ENCODE measurements at places on chromosomes 1 and 21.

GRCh38 chr1:223472057-223472456 lies 78.8 kb downstream of the CCDC185 start:
- DNase-seq: no peak

GRCh38 chr1:58006421-58007046 lies 540.0 kb downstream of the OMA1 start:
- no peak for DNase-seq

DNA sequence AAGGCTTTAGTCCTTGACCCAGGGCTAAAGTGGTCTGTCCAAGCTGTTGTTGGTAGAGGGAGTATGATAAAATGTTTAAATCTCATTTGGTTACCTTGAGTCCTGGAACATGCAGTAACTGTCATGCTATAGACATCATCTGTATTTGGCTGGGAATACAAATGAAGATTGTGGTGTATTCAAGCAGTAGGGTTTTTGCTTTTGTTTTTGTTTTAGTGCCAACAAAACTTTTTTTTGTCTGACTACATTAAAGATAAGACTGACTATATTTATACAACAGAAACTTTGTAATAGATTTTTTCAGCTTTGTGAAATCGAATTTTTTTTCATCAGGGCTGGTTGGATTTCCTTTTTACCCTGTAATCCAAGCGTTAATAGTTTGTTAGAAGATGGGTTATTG lies 7.4 kb upstream of the SARS1 start:
- DNase-seq: no peak

- DNase-seq: no peak
Measured at GRCh38 chr1:234987415-234988154, 141.1 kb downstream of the TOMM20 start.

DNA sequence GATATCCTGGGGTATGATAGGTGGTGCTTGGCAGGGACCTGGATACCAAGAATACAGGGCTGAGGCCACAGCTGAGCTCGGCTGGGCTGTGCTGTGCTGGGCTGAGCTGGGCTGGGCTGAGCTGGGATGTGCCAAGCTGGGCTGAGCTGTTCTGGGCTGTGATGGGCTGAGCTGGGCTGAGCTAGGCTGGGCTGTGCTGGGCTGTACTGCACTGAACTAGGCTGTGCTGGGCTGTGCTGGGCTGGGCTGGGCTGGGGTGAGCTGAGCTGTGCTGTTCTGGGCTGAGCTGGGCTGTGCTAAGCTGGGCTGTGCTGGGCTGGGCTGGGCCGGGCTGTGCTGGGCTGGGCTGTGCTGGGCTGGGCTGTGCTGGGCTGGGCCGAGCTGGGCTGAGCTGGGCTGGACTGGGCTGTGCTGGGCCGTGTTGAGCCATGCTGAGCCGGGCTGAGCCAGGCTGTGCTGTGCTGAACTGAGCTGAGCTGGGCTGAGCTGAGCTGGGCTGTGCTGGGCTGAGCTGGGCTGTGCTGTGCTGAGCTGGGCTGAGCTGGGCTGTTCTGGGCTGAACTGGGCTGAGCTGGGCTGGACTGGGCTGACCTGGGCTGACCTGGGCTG lies 94.7 kb upstream of the ACTRT2 start:
- DNase-seq: no peak

DNA sequence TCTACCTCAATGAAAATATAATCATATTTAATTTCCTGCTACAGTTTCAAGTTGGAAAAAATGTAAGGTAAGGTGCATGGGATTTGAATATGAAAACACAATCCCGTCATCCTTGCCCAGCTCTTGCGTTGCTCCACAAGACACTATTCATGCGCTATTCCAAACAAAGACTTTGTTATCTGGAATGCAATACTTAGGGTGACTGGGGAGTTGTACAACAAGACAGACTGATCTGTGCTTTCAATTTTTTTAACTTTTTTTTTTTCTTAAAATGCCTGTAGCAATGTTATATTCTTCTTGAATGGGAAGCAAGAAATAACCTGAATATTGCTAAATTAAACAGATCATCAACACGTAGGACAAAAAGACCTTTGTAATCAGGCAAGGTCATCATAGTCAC lies 1077.2 kb downstream of the TTLL7 start:
- no peak for DNase-seq

- no peak for DNase-seq
Measured at GRCh38 chr1:100382657-100383056, 30.4 kb downstream of the CDC14A start.

GRCh38 chr1:28974432-28974831 lies 60.1 kb downstream of the EPB41 start:
- no peak for DNase-seq

GRCh38 chr1:155002464-155003226 lies at the start of gene ZBTB7B:
TSS of gene ZBTB7B (plus strand) at chr1:155002802. CDS start at chr1:155014661, 11,859 bp downstream.
- DNase-seq: no peak

DNA sequence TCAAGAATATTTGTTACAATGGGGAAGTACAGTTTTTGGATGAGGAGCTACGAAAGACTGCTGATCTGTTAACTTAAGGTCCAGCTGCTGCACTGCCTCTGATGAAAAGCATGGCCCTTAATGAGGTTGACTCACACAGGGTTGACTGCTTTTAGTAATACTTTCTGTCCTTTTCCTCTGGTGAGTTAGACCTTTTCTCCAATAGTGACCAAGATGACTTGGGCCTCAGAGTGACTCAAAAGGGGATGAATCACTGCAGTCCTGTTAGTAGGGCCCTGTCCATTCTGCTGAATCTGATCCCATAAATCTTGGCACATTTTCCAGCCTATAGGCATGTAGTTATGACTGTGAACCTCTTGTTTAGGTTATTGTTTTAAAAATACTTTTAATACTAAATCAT lies 2.7 kb downstream of the DISP1 start:
- DNase-seq: no peak

DNA sequence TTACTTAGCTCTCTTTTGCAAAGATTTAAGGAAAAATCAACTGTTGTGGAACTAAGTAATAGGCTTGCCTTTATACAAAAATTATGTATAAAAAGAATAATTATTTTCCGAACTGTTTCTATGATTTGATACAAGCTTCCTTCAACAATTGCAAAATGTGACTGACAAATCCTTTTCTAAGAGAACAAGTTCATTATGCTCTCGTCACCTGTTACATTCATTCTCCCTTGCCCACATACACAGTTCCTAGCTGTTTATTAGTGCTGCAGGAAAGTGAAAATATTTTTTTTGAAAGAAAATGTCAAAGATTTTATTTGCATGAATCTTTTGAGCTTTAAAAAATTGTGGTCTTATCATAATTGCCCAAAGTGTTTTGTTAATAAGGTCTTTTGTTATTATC lies 466.2 kb downstream of the USP25 start:
- no peak for DNase-seq

DNA sequence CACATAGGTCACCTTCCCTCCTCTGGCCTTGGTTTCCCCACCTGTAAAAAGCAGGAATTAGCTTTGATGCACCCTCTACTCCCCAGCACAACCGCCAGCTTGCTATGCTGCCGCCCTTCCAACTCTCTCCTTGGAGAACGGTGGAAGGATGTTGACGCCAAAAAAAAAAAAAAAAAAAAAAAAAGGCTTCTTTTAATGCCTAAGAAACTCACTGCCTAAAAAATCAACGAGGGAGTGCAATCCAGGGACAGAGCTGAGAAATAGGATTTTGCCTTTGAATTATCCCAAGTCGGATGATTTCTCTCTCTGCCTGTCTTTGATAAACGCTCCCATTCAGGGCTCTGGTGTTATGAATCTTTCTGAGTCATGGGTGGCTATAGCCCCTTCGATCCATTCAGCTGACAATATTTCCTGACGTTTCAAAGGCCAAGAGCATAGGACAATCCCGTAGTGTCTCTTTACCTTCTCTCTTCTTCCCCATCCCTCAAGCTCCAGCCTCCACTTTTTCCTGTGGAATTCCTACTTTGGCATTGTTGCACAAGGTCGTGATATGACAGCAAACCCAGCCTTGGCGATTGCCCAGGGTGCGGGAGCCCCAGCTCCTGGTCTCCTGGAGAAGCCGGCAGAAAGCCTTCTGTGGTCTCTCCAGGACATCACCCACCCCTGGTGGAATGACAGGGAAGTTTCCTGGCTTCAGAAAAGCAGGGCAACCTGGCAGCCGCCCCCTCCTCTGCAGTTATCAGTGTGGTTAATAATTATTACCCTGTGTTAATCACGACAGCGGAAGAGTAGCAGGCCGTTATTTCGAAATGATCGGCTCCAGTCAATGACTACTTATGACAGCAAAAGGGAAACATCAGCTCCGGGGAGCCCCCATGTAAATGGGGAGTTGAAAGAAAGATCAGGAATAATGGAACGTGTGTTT lies 8.0 kb upstream of the PLXNA2 start:
- no peak for DNase-seq

DNA sequence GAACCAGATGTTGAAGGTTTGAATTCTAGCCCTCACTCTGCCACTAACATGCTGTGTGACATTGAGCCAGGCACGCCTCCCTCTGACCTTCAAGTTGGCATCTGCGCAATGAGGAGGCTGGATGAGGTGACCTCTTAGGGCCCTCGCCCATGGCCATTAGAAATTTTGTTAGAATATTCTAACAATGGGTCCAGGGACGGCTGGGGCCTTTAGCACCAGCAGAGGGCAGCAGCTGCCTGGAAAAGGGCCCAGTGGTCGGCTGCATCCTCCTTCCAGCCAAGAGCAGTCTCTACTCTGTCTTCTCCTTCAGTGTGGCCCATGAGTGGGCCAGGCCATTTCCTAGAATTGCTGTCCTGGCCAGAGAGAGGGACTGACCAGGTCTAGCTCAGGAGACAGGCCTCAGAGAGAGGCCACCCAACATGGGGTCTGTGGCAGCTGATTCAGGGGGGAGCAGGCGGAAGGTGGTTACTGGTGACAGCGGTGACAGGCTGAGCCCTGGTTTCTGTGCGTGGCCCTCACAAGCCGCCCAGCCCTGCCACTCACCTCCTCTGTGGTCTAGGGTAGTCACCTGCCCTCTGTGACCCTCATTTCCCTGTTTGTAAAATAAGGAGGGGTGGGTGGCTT lies 101.3 kb upstream of the ACTL8 start:
- peak; percentile 30 for DNase-seq

GRCh38 chr1:41659159-41659495 lies 174.6 kb upstream of the EDN2 start:
- DNase-seq: no peak

GRCh38 chr1:160342526-160342925 lies 524 bp downstream of the COPA start:
- DNase-seq: peak; percentile 27

- DNase-seq: no peak
Measured at GRCh38 chr1:241813768-241814320, 34.2 kb upstream of the EXO1 start.

DNA sequence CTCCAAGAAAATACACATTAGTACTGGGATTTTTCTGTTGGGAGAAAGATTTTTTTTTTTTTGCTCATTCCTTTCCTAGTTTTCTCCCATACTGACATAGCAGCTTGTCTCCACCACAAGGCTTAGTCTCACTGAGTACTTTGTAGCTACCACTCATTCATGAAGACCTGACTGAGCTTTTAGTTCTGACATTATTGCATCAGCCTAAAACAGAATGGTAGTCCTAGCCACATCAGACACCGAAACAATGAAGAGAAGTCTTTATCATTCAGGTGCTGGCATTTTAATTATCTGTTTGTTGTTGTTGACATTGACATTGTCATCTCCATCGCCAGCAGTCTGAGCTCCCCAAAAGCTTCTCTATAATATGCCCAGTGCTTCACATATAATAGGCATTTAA lies 21.1 kb upstream of the C1orf21 start:
- DNase-seq: no peak

DNA sequence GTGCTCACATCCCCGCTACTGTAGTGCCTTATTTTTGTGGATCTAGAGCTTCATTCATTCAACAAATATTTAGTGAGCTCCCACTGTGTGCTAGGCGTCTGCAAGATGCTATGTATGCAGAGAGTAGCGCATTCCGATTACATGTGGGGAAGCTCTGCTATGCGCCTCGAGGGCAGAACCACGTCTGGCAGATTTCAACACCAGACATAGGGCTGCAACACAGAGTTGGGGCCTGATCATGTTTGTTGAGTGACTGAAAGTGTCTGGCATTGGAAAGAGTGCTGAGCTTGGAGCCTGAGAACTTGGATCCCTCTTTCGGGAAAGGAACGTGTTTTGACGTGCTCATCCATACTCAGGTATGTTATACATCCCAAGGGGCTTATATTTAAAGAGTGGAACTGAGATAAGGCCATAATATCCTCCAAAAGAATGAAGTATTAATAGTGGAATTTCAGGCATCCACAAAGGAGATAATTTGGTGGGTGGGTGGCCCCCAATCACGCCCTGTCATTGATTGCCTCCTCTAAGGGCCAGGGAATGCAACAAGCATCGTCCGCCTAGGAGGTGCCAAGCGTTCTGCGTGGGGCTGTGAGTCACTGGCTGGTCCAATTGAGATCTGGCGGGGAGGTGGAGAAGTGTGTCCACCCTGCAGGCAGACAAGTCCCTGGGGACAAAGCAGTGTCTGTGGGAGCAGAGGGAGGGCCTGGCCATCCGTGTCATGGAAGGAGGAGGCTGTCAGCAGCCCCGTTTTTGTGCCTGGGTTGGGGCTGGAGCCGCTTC lies 62.8 kb upstream of the ZBTB40 start:
- no peak for DNase-seq

DNA sequence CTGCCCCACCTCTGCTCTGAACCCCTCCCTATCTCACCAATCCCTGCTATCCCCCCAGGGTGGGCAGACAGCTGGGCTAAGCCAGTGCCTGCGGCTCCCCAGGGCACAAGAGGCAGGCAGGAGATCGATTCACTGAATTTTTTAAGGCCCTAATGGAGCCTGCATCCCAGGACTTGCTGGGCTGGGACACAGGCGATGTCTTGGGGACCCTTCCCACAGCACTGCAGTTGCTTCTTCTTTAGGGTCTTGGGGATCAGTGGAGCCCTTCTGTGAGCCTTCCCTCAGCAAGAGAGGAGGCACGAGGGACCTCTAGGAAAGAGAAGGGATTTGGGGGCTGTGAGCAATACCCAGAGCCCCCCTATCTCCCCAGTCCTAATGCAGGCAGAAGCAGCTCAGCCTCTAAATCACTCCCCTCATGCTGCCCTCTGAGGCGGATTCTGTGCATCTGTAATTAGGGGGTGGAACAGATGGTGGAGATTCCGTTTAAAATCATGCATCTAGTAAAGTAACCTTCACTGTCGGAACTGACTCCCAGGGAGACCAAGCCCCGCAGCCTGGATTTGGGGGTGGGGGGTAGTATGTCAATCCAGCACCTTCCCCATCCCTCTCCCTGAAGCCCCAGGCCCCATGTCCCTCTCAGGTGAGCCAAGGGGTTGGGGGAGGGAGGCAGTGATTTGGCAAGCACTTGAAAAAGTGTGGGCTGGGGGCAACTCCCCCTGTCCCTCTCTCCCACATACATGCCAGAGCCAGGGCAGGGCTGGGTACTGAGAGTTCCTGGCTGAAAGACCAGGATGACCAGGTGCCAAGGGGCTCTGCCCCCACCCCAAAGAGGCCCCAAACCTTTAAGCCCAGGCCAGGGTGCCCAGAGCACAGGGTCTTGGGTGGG lies 10.0 kb downstream of the AHDC1 start:
- DNase-seq: no peak

DNA sequence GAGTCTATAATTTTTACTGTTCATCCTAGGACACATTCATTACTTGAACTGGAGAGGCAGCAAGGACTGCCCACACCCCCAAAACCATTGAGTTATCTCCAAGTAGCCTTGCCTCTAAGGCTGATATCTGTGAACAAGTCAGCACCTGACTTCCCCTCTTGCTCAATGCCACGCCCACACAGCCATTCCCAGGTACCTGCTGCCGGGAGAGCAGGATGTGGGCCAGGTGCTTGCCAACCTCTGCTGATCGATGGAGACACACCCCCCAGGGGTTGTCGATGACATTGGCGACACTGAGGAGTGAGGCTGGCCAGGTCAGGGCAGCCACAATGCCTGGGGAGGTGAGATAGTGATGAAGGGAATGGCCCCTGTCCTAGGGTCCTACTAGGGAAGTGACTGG lies 60.1 kb downstream of the TMCO4 start:
- no peak for DNase-seq

Data from NCI-H1105 treated with DMSO at 0.1 percent for 48 hours (cell line).